ENCODE measurements at places on chromosomes 5 and 9. TPM values are rescaled to one million over a fixed set of nuclear protein-coding genes. Genes with fewer than 3 reads are reported as not detected.

The BASP1 gene
- total RNA-seq = 93.8 TPM

The SPATA31C1 gene
- total RNA-seq = not detected

The NIPAL4 gene
- not detected for total RNA-seq

The FOXI1 gene
- total RNA-seq = not detected

The BTNL3 gene
- not detected for total RNA-seq

The AK8 gene
- 0.40 TPM for total RNA-seq

The CDC20B gene
- 0.06 TPM for total RNA-seq

The PAEP gene
- not detected for total RNA-seq

The KIF27 gene
- 3.4 TPM for total RNA-seq

The EDIL3 gene
- total RNA-seq = 512 TPM

The TAF1L gene
- under 0.01 TPM for total RNA-seq

The EEIG1 gene
- total RNA-seq = 13.5 TPM

The PCDHB7 gene
- 0.79 TPM for total RNA-seq

The GABRP gene
- not detected for total RNA-seq

The CXCL14 gene
- total RNA-seq = not detected

The STKLD1 gene
- total RNA-seq = 0.79 TPM

The ABHD17B gene
- total RNA-seq = 16.0 TPM

All from aortic smooth muscle cell (primary cell).